ENCODE measurements at places on chromosomes 6 and 20.

- no peak for DNase-seq
These were observed 50.8 kb downstream of the PACRG start for GRCh38 chr6:162778603-162779002.

GRCh38 chr6:165988757-165989456, 178.7 kb downstream of the TBXT start:
- no peak for DNase-seq

DNA sequence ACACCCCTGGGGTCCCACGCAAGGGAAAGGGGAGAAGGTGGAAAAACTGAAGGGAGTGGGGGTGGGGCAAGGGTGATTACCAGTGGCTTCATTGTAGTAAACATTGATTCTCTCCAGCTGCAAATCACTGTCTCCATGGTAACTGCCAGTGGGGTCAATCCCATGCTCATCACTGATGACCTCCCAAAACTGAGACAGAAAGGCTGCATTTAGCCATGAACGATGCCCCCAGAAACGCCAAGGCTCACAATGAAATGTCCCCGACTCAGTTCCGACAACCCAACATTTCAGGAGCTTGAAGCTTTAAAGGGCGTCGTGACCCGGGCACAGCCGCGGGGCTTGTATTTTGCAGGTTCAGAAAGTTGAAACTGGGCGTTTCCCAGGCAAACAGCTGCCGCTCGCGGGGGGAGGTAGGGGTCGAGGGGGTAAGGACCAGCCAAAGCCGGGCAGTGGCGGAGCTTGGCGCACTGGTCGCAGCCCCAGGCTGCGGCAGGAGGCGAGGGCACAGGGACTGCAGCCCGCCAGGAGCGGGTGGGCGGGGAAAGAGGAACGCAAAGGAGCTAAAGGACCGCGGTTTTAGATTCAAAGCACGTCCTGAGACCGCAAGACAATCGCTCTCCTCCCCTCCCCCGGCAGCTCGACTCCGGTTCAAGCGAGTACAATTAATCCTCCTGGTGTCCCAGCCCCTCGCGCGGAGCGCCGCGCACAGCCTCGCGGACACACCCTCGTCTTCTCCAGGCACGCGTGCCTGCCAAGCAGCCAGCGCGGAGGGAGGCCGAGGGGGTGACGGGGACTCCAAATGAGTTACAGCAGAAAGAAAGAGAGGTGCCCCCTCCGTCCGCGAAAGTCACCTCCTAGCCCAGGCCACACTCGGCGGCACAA, 731 bp downstream of the TUBB2B start:
- peak; percentile 54 for DNase-seq

DNA sequence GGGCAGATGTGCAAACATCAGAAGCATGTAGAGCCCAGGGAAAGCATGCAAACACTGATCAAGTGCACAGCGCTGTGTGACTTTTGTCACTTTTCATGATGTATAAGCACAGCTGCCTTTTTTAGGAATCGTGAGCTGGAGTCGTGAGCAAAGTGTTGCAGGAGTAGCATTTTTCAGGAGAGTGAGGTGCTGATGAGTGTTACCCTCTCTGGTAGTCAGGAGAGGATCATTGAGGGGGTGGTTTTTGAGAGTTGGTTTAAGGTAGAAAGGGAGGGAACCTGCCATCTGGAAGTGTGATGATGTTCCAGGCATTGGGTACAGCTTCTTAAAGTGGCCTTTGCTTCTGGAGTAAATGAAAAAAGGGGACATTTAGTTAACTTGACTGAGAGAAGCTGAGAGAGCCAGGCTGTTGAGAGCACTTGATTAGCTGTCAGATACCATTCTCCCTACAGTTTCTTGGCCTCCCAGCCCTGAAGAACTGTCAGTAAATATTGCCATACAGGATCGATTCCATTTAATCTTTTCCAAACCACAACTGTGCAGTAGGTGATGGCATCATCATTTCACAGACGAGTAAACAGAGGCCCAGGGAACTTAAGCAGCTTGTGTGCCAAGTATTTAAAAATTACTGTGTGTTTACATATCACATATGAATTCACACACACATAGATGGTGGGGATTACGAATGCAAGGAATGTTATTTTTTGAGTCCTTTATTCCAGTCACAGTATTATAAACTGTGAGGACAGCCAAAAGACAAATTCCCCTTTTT, 28.9 kb downstream of the TPD52L1 start:
- DNase-seq: no peak

DNA sequence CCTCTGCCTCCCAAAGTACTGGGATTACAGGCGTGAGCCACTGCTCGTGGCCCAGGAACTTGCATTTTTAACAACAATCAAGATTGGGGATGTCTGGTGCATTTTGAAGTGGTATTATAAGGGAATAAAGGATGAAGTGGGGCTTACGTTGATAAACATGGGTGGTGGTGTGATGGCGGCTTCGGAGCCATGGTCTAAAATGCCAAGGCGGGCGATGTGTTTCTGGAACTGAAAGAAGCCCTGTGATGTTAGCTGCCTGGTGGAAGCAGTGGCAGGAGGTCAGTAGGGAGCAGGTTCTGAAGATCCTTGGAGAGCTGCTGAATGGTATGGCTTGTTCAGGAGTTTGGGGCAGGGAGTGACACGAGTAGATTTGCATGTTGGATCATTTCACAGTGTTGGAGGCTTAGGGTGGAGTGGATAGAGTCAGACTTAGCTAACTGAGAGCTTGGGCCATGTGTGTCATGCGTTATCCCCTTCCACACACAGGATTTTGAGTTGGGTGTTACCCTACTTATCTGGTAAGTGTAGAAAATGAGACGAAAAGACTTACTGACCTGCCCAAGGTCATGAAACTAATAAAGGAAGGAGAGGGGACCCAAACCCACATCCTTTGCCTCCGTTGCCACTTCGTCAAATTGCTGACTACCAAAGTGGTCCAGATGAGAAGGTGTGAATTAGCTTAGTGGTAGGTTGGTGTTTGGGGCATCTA, 1.5 kb downstream of the NELFCD start:
- peak; percentile 42 for DNase-seq

DNA sequence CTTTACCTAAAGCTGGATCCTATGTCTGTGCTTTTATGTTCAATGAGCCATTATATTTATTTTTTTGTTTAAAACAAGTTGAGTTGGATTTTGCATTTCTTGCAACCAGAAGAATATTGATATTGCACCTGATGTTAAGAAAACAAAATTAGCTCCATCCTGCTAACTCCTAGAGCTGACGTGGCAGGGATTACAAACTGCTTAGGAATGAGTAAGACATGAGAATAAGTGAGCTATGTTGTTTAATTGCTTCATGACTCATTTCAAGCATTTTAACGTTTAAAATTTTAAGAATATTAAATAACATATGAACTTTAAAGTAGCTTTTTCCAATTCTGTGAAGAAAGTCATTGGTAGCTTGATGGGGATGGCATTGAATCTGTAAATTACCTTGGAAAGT, 663.5 kb downstream of the EPM2A start:
- no peak for DNase-seq

- DNase-seq: no peak
These were observed 277.9 kb downstream of the C6orf118 start for GRCh38 chr6:165031502-165031901.

DNA sequence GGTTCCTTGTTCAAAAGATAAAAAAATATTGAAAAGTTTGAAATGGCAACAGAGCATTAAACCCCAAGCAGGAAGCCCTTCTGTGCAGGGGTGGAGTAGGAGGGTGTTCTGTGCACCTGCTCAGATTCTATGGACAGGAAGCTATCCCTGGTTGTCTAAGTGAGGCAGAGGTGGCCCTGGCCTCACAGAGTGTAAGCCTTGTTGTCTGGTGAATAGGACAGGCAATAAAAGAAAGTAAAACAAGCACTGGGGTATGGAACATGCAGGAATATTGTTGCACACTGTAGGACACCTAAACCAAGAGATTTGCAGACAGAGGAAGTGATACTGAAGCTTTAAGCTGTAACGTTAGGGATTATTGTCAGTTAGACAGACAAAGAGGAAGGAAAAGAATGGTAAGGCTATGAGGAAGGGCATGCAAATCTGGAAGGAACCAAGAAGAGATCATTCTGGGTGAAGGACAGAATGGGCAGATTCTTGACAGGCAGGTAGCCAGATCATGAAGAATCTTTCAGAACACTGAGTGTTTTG, 66.8 kb downstream of the TBC1D7 start:
- peak; percentile 80 for DNase-seq

- DNase-seq: no peak
These were observed 112.0 kb downstream of the ATXN1 start for GRCh38 chr6:16649241-16649640.

- DNase-seq: no peak
These were observed 270.4 kb upstream of the PLCB4 start for GRCh38 chr20:8798505-8798904.

DNA sequence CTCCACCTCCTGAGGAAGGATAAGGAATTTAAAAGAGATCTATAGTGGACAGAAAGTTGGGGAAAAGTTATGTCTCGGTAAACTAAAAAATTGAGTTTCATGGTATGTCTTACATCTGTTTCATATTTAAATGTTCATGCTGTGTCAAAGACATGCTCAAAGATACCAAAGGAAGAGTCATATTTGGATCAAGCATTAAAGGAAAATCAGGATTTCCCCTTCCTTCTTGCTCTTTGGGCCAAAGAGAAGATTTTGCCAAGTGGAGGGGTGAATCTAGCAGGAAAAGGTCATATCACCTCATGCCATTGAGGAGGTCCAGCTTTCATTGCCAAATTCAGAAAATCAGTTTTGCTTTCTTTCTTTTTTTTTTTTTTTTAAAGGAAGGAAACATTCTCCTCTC, 192.4 kb downstream of the OGFRL1 start:
- DNase-seq: no peak

DNA sequence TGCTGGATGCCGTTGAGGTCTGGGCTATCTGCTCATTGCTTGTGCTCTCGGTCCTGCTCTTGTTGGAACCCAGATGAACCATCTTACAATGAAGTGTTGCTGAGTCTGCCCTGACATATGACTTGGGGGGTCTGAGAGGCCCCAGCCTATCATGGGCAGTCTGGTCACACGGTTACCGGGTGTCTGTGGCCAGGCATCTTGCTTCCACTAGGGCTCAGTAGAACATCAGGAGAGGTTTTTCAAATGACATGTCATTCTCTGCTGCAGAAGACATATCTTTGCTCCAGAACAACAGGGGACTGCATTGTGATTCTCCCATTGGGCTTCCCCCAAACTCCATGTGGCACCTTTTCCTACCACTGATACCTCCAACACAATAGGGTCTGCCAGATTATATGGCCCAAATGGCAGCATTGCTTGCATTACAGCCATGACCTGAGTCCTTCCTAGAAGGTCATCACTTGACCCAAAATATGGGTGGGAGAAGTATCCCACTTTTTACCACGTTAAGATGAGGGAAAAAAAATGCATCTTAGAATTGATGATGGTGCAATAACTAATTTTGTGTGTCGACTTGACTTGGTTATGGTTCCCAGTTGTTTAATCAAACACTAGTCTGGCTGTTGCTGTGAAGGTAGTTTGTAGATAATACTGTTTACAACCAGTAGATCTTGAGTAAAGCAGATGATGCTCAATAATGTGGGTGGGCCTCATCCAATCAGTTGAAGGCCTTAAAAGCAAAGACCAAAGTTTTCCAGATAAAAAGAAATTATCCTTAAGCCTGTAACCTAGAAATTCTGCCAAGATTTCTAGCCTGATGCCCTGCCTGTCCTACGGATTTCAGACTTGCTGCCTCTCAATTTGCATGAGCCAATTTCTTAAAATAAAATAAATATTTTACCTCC, 241.0 kb downstream of the QKI start:
- no peak for DNase-seq

GRCh38 chr20:53079828-53080686, 107.9 kb downstream of the TSHZ2 start:
- no peak for DNase-seq

DNA sequence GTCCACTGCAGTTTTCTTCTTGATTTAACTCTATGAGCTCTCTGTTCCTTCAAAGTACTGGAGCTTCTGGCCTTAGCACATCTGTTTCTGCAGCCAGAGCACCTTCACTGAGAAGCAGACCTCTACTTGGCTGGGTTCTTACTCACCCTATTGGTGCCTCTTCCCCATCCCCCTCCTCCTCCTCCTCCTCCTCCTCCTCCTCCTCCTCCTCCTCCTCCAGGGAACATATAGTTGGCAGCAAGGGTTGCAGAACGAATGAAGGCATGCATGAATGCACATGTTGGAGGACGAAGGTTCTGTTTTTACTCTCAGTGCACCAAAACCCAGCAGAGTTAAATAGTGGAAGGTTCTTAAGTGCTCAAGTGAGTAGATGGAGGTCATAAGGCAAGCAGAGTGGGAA, 141.0 kb upstream of the ESR1 start:
- DNase-seq: no peak

DNA sequence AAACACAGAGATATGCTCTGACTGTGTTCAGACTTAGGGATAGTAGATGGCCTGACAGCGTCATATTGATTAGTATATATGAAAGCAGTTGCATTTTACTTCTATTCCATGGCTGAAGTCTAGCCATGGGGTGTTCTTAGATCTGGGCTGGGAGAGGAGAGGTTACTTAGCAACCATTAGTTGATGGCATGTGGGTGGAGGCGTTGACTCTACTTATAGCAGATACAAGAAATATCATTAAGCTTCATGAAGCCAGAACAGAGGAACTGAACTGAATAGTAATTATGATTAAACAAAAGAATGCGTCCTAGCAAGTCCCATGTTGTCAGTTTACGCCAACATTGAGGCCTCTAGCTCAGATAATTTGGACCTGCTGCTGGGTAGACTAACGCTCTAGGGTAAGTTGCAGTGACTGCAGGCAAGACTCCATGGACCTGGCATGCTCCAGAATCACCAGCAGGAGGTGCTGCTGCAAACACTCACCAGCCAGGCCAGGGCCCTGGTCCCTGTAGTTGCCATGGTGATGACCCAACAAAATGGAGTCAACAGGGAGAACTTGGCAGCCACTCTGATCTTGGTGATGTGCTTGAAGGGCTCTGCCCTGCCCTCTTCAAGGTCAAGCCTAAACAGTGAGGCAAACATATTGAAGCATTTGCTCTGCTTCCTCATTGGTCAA, 477.3 kb downstream of the PREX1 start:
- peak; percentile 67 for DNase-seq

DNA sequence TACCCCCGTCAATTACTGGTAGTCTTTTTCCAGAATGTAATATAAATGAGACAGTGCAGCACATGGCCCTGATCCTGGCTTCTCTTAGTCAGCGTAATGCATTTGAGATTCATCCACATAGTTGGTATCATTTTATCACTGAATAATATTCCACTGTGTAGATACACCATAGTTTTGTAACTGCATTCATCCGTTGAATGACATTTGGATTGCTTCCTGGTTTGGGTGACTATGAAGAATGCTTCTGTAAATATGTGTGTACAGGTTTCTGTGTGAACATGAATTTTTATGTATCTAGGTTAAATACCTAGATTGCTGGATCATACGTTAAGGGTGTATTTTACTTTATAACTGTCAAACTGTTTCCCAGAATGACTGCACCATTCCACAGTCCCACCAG, 62.6 kb upstream of the STMND1 start:
- no peak for DNase-seq

GRCh38 chr20:20364593-20365479, 3.1 kb upstream of the INSM1 start:
- DNase-seq: no peak
